ENCODE measurements at places on chromosomes 1 and 21. TPM values are rescaled to one million over a fixed set of nuclear protein-coding genes. Genes with fewer than 3 reads are reported as not detected.

Gene FYB2
- total RNA-seq = 15.6 TPM

Gene LCE2C
- not detected for total RNA-seq

DNA sequence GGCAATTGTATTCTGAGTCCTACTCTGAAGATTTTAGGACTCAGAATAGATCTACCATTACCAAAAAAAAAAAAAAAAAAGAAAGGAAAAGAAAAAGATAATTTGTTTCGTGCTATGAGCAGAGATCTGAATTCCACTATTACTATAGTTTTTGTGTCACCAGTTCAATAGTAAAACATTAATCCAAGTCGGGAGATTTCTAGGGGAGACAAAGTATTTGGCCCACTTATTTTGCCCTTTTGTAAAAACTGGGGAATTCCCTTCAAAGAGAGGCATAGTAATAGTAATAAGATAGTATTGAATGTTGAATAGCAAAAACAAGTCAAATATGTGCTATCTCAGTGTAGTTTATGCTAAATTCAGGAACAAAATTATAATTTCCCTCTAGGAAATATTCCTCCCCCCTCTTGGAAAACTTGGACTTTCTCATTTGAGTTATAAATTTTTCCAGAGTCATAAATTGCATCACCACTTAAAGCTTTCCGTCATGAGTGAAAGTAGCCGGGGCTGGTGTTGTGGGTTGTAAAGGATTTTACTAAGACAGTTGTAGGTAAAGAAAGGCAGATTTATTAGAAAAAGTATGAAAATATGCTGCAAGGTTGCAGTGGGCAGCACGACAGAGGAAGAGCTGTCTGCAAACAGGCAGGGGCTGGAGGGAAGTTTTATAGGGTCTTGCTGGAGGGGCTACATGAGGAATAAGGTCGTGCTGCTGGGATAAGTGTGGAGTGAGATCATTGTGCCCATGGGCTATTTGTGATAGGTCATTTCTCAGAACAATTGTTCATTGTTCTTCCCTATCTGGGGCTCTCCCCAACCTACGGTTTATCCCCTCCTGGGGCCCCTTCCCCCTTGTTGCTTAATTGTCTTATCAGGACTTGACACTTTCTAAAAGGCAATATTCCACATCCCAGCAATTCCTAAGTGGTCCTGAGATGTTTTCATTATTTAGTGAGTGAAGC is 1009.9 kb downstream of the PLA2G4A start:
- peak; percentile 11 for DNase-seq

GRCh38 chr1:162987866-162988265 is 81.3 kb upstream of the RGS4 start:
- no peak for DNase-seq

- peak; percentile 13 for DNase-seq
These were observed 1.2 kb upstream of the ADAM15 start for GRCh38 chr1:155049651-155050559.
